ENCODE measurements at places on chromosomes 13 and 19. TPM values are rescaled to one million over a fixed set of nuclear protein-coding genes. Genes with fewer than 3 reads are reported as not detected.

Gene C3
- 5.3 TPM for total RNA-seq

Gene PCDH9
- 0.09 TPM for total RNA-seq

Gene ZNF541
- total RNA-seq = not detected

Gene COPE
- 206 TPM for total RNA-seq

Gene POGLUT2
- total RNA-seq = 13.2 TPM

Gene PINLYP
- total RNA-seq = 9.9 TPM

Gene CCNA1
- 2.2 TPM for total RNA-seq

Gene THSD1
- total RNA-seq = 0.14 TPM

- H3K4me1 ChIP-seq = peaks cover 72% of the 10 kb centered on the region
- H3K4me3 ChIP-seq = no peak overlapping the region
- peaks cover 51% of the 10 kb centered on the region for H3K36me3 ChIP-seq
- no peak for DNase-seq
- H3K27me3 ChIP-seq = no peaks in the 10 kb centered on the region
- H3K27ac ChIP-seq = peak overlapping the region; percentile 57
Measured at GRCh38 chr19:43759515-43759914, 4.8 kb upstream of the SMG9 start.

- no peak for DNase-seq
- H3K27ac ChIP-seq = no peak overlapping the region
- no peaks in the 10 kb centered on the region for H3K4me1 ChIP-seq
- H3K36me3 ChIP-seq = no peaks in the 10 kb centered on the region
- H3K27me3 ChIP-seq = peaks cover 3% of the 10 kb centered on the region
Measured at GRCh38 chr13:113748862-113749451, 10.1 kb upstream of the TMEM255B start.

GRCh38 chr19:48487544-48487943 lies 18.4 kb downstream of the CYTH2 start:
- peaks cover 17% of the 10 kb centered on the region for H3K27me3 ChIP-seq
- H3K4me1 ChIP-seq = peaks cover 20% of the 10 kb centered on the region
- no peak overlapping the region for H3K27ac ChIP-seq
- H3K4me3 ChIP-seq = no peak overlapping the region
- peaks cover 2% of the 10 kb centered on the region for H3K36me3 ChIP-seq

DNA sequence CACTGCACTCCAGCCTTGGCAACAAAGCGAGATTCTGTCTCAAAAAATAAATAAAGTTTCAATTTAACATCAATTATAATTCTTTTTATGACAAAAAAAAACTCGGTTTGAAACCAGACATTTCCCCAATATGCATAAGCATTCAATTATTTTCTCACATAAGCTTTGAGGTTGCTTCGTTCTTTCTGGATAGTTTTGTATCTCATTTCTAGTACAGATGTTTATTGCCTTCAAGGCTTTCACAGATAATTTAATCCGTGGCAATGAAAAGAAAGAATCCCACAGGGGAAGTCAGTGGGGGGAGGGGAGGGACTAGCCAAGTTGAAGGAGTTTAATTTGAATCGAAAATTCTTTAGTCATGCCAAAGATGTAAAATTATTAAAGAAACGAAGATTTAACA lies 29.6 kb upstream of the TSC22D1 start:
- H3K27me3 ChIP-seq = peaks cover 9% of the 10 kb centered on the region
- no peak for DNase-seq
- no peak overlapping the region for H3K4me3 ChIP-seq
- H3K4me1 ChIP-seq = no peaks in the 10 kb centered on the region
- no peak overlapping the region for H3K27ac ChIP-seq

GRCh38 chr13:65943708-65944107 lies 1286.4 kb downstream of the PCDH9 start:
- no peak overlapping the region for H3K27ac ChIP-seq
- H3K4me3 ChIP-seq = no peak overlapping the region
- no peaks in the 10 kb centered on the region for H3K27me3 ChIP-seq
- no peak for DNase-seq
- H3K4me1 ChIP-seq = no peaks in the 10 kb centered on the region
- H3K36me3 ChIP-seq = no peaks in the 10 kb centered on the region

- peaks cover 35% of the 10 kb centered on the region for H3K27me3 ChIP-seq
- H3K27ac ChIP-seq = no peak overlapping the region
- DNase-seq = no peak
- no peak overlapping the region for H3K4me3 ChIP-seq
- no peaks in the 10 kb centered on the region for H3K36me3 ChIP-seq
Measured at GRCh38 chr19:46503848-46504453, 8.3 kb upstream of the PNMA8B start.

GRCh38 chr13:101529422-101529821 lies 76.9 kb downstream of the ITGBL1 start:
- H3K4me3 ChIP-seq = no peak overlapping the region
- H3K36me3 ChIP-seq = no peaks in the 10 kb centered on the region
- DNase-seq = no peak
- peaks cover 10% of the 10 kb centered on the region for H3K27me3 ChIP-seq
- H3K4me1 ChIP-seq = no peaks in the 10 kb centered on the region
- H3K27ac ChIP-seq = no peak overlapping the region

DNA sequence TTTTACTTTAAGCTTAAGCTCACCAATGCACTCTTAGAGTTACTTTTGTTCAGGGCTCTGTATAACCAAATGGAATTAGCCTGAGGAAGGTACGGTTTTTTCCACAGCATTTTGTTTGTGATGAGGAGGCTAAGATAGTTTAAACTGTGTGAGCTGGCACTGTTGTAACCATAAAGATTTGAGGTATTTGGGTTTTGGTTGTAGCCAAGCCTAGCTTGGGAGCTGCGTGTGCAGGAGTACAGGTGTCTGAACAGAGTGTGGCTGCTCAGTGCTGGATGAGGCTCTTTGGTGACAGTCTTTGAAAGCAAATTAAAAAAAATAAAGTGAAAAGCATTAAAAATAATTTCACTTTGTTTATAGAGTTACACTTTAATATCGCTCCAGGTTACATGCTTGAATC lies 56.0 kb downstream of the ARHGEF7 start:
- H3K27ac ChIP-seq = no peak overlapping the region
- H3K4me3 ChIP-seq = no peak overlapping the region
- H3K4me1 ChIP-seq = peaks cover 42% of the 10 kb centered on the region
- peaks cover 78% of the 10 kb centered on the region for H3K36me3 ChIP-seq
- H3K27me3 ChIP-seq = no peaks in the 10 kb centered on the region
- DNase-seq = no peak

DNA sequence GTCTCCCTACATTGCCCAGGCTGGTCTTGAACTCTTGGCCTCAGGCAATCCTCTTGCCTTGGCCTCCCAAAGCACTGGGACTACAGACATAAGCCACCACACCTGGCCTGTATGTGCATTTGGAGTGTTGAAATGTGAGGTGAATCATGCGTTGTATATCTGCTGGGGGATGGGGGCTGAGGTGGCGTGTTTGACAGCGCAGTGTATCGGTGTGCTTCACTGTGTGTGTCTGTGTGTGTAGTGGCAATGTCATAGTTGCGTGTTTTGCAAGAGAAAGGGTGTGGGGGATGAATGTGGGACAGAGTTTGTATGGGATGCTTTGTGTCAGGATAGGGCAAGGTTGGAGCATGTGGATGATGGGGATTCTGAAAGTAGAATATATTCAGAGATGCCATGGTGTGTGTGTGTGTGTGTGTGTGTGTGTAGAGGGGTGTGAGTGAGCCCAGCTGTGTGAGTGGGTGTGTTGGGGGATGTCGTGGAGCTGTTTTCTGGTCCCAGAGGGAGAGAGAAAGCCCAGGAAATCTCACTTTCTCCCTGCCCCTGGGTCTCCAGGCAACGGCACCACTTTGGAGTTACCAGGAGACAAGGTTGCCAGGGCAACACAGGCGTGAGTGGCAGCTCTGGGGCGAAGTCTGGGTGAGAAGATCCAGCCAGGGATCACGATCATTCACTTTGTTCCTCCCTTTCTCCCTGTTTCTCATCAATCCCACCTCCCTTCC lies 1.1 kb upstream of the SWSAP1 start:
- peaks cover 23% of the 10 kb centered on the region for H3K4me1 ChIP-seq
- no peaks in the 10 kb centered on the region for H3K27me3 ChIP-seq
- no peak for DNase-seq
- peak overlapping the region; percentile 29 for H3K27ac ChIP-seq

Measured in activated CD4-positive, alpha-beta T cell treated with anti-CD3 and anti-CD28 coated beads, Interleukin-2, amount 10 ng/mL, durations not matched to agents 24 days and 14 days (primary cell).